Activated naive CD4-positive, alpha-beta T cell treated with anti-CD3 and anti-CD28 coated beads for 36 hours (primary cell): ENCODE measurements at places on chromosomes 3 and 15.

DNA sequence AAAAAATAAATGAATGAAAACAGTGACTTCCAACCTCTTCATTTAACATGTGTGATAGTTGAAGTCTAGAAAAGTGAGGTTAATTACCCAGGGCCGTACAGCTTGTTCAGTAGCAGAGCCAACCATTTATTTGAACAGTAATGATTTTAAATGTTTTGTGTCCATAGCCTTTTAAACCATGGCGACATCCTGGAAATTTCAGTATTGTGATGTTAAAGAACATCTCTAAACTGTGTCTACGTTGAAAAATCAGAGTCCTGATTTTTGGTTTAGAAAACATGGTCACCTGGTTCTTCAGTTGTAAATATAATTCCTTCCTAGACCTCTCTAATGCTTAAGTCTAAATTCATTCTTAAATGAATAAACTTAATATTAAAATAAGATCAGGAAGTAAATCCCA is 14.2 kb downstream of the LPP start:
- H3K36me3 ChIP-seq: peaks cover 1% of the 10 kb centered on the region
- no peaks in the 10 kb centered on the region for H3K27me3 ChIP-seq
- H3K27ac ChIP-seq: no peak overlapping the region
- peaks cover 69% of the 10 kb centered on the region for H3K4me1 ChIP-seq
- no peak overlapping the region for H3K4me3 ChIP-seq

DNA sequence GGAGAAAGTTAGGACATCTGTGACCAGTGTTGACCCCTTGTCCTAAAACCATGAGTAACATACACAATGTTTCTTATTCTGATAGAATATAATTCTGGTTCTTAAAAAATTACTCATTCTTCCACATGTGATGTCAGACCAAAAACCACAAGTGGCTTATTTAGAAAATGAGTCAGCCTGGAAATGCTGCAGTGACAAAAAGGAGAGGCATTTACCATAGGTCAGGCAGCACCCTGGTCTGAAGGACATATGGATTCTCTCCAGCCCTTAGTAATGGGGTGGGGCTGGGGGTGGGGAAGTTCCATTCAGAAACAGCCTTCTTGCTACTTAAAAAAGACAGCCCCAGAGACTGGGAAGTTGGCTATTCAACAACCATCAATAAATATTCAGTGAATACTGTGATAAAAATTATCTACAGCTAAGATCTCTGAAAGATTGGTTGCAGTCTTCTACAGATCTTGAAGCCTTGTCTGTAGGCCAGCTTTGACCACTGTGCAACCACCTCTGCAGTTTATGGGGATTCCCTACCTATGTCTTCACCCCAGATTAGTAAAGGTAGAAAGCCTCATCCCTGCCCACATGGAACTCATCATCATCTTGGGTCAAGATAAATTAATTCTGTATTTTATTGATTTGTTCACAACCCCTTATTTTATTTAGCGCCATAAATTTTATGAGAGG is 34.9 kb upstream of the TIMP4 start:
- H3K4me1 ChIP-seq: peaks cover 41% of the 10 kb centered on the region
- peak overlapping the region; percentile 84 for H3K27ac ChIP-seq
- no peak overlapping the region for H3K4me3 ChIP-seq

DNA sequence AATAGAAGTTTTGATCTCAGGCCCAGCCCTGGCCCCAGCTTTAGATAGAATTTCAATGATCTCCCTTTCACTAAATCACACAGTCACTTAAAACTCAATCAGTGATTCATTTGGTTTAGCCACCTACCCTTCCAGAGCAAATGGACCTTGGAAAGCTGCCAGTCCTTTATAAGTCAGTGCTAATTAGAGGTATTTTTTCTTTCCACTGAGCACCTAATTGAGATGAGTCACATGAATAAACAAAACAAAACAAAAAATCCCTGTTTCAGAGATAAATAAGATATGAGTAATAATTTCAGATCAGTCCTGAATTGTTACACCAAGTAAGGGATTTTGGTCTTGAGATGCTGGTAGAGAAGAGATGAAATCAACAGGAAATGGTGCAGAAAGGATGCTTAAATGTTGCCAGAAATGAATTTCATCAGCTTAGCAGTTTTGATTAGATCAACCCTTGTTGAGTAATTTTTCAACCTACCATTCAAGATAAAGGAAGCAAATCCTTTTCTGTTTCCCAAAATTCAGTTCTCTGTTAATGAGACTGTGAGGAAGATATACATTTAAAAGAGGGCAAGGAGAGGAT is 352.0 kb upstream of the COL8A1 start:
- no peak for DNase-seq
- no peaks in the 10 kb centered on the region for H3K27me3 ChIP-seq

DNA sequence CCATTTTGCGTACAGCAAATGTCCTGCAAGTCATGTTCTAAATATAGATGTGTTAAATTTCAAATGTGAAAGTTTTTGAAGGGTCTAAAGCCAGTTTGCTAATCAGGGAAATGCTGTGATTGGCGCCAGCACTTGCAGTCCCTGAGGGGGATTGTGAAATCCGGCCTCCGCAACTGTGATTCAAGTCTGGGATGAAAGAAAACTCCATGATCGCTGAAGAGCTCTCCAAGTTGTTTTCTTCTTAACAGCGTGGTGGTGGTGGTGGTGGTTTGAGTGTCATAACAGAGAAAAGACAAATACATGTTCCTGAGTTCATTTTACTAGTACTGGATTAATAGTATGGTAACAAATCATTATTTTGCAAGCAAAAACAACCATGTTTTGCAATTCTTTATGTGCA is 51.8 kb downstream of the MITF start:
- DNase-seq: no peak
- H3K27ac ChIP-seq: no peak overlapping the region
- H3K36me3 ChIP-seq: no peaks in the 10 kb centered on the region
- no peaks in the 10 kb centered on the region for H3K4me1 ChIP-seq
- H3K27me3 ChIP-seq: no peaks in the 10 kb centered on the region

DNA sequence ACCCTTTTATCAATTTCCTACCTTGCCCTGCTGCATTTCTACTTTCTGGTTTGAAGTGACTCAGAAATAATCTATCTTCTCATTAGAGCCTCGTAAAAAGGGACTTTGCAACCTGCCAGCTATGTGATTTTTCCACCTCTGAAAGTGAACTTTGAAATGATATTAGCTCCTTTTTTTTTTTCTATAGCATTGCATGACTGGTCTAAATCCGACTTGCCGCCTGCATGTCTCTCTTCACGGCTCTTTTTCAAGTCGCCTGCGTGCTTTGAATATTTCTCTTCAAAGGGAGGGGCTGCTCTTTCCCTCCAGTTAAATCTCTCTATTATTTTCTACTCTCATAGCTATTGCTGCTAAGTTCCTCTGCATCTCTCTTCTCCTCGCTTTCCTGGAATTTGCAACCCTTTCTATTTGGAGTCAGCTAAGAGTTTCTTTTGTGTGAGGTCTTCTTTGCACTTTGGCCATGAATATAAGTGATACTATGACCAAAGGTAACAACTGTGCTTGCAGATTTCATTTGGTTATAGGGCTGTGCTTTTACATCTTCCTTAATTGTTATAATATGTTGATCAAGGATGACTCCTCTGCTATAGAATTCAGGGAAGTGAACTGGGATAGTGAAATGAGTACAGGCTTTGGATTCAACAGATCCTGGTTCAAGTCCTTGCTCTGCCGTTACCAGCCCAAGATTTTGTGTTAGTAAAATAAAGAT is 541.1 kb downstream of the AGBL1 start:
- no peaks in the 10 kb centered on the region for H3K27me3 ChIP-seq
- H3K4me3 ChIP-seq: no peak overlapping the region
- no peaks in the 10 kb centered on the region for H3K36me3 ChIP-seq
- peaks cover 33% of the 10 kb centered on the region for H3K4me1 ChIP-seq
- H3K27ac ChIP-seq: no peak overlapping the region
- DNase-seq: no peak

- peaks cover 25% of the 10 kb centered on the region for H3K4me1 ChIP-seq
- no peak overlapping the region for H3K27ac ChIP-seq
- H3K4me3 ChIP-seq: no peak overlapping the region
- no peaks in the 10 kb centered on the region for H3K27me3 ChIP-seq
- peaks cover 3% of the 10 kb centered on the region for H3K36me3 ChIP-seq
Measured at GRCh38 chr15:40329804-40330203, 6.3 kb downstream of the INAFM2 start.

- H3K36me3 ChIP-seq: peaks cover 27% of the 10 kb centered on the region
- H3K27me3 ChIP-seq: no peaks in the 10 kb centered on the region
- H3K27ac ChIP-seq: peak overlapping the region; percentile 30
- H3K4me1 ChIP-seq: no peaks in the 10 kb centered on the region
- no peak for DNase-seq
Measured at GRCh38 chr15:85741662-85742061, 53.1 kb downstream of the KLHL25 start.

GRCh38 chr3:8645712-8646111 is 1.1 kb upstream of the SSUH2 start:
- H3K4me3 ChIP-seq: no peak overlapping the region
- no peaks in the 10 kb centered on the region for H3K4me1 ChIP-seq
- no peak overlapping the region for H3K27ac ChIP-seq
- H3K36me3 ChIP-seq: no peaks in the 10 kb centered on the region
- H3K27me3 ChIP-seq: no peaks in the 10 kb centered on the region

DNA sequence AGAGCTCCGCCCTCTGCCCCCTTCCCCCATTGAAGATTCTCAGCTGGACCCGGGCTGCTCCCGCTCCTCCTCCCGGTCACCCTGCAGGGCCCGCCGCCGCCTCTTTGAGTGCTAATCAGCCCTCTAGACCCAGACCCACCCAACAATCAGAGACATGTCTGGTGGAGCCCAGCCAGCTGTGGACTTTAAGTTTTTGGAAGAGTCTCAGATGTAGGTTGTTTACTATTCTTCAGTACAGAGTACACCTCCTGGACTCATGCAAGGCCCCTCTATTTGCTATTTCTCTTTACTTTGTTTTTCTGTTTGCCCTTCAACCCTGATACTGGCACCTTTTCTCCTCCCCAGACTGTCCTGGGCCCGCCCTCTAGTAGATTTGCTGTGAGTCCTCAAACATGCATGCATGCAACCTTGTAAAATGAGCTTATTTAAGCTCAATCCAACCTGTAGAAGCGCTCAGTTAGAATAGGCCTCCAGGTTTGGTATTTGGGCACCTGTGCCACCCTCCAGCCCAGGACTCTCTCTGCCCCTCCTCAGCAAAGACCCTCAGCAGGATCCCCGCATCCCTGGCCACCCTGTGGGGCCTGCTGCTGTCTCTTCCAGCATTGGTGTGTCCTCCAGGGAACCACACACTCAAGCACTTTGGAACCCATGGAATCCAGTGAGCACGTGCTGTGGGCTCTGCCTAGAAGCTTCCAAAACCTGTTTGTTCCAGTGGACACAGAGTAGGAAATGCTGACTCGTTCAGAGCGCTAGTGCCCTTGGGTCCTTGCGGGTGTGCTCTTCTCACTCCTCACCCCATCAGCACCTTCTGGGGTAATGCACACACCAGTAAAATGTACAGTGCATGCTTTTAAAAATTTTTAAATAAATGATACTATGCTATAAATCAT is 4.6 kb downstream of the PRR23E start:
- no peak for DNase-seq
- H3K4me1 ChIP-seq: no peaks in the 10 kb centered on the region
- no peaks in the 10 kb centered on the region for H3K36me3 ChIP-seq
- no peak overlapping the region for H3K4me3 ChIP-seq
- no peak overlapping the region for H3K27ac ChIP-seq

DNA sequence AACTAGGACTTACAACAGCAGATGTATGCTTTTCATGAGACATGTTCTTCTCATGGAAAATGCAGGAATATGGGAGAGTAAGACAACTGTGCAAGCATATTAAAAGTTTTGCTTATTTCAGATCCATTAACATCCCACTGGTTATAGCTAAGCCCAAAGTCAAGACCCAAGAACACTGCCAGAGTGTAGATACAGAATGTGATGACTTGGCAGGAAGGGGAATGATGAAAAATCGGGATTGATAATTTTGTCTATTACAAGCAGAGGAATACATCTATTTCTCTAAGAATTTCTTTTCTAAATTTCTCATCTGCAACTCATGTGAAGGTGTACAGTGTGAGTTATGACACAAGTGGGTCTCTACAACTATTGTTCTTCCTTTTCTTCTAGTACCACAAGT is 76.4 kb downstream of the SPATA16 start:
- no peaks in the 10 kb centered on the region for H3K4me1 ChIP-seq
- DNase-seq: no peak
- H3K27me3 ChIP-seq: no peaks in the 10 kb centered on the region
- no peak overlapping the region for H3K27ac ChIP-seq
- H3K4me3 ChIP-seq: no peak overlapping the region

- H3K27me3 ChIP-seq: peaks cover 13% of the 10 kb centered on the region
- no peak for DNase-seq
- no peaks in the 10 kb centered on the region for H3K36me3 ChIP-seq
- no peaks in the 10 kb centered on the region for H3K4me1 ChIP-seq
- H3K4me3 ChIP-seq: no peak overlapping the region
Measured at GRCh38 chr3:153960458-153961074, 160.6 kb upstream of the ARHGEF26 start.

GRCh38 chr3:164365242-164365641 is 713.1 kb downstream of the SI start:
- H3K36me3 ChIP-seq: no peaks in the 10 kb centered on the region
- H3K4me1 ChIP-seq: no peaks in the 10 kb centered on the region
- no peak overlapping the region for H3K27ac ChIP-seq
- H3K4me3 ChIP-seq: no peak overlapping the region

GRCh38 chr15:34952481-34952880 is 17.1 kb downstream of the AQR start:
- H3K4me1 ChIP-seq: peaks cover 8% of the 10 kb centered on the region
- no peak overlapping the region for H3K27ac ChIP-seq
- H3K4me3 ChIP-seq: no peak overlapping the region
- peaks cover 20% of the 10 kb centered on the region for H3K36me3 ChIP-seq
- H3K27me3 ChIP-seq: no peaks in the 10 kb centered on the region
- no peak for DNase-seq

DNA sequence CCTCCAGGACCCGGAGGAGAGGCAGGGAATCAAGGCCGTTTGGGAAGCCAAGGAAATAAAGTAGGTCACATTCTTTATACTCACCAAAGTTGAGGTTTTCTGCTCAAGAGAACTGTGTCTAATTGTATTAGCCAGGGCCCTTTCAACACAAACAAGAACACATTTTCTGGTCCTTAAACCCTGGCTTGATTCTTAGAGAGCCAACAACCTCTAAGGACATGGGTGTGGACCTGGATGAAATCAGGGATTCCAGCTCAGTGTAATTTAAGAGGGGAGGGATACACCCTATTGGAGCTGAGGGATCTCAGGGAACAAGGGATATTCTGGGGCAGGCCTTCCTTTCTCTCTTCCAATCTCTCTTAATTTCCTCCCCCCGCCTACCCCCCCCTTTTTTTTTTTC is 104.8 kb downstream of the COL6A6 start:
- no peaks in the 10 kb centered on the region for H3K4me1 ChIP-seq
- H3K4me3 ChIP-seq: no peak overlapping the region
- DNase-seq: no peak
- H3K36me3 ChIP-seq: no peaks in the 10 kb centered on the region
- no peak overlapping the region for H3K27ac ChIP-seq
- peaks cover 13% of the 10 kb centered on the region for H3K27me3 ChIP-seq

- no peak overlapping the region for H3K27ac ChIP-seq
- no peaks in the 10 kb centered on the region for H3K27me3 ChIP-seq
- no peak for DNase-seq
- no peaks in the 10 kb centered on the region for H3K36me3 ChIP-seq
- H3K4me3 ChIP-seq: no peak overlapping the region
Measured at GRCh38 chr3:195746751-195747150, 26.0 kb downstream of the MUC20 start.

- H3K36me3 ChIP-seq: no peaks in the 10 kb centered on the region
- peaks cover 2% of the 10 kb centered on the region for H3K27me3 ChIP-seq
- no peak overlapping the region for H3K27ac ChIP-seq
- H3K4me3 ChIP-seq: no peak overlapping the region
- no peaks in the 10 kb centered on the region for H3K4me1 ChIP-seq
Measured at GRCh38 chr3:10926256-10926810, 66.2 kb upstream of the SLC6A1 start.
